ENCODE measurements at places on chromosomes 12 and 14. TPM values are rescaled to one million over a fixed set of nuclear protein-coding genes. Genes with fewer than 3 reads are reported as not detected.

DNA sequence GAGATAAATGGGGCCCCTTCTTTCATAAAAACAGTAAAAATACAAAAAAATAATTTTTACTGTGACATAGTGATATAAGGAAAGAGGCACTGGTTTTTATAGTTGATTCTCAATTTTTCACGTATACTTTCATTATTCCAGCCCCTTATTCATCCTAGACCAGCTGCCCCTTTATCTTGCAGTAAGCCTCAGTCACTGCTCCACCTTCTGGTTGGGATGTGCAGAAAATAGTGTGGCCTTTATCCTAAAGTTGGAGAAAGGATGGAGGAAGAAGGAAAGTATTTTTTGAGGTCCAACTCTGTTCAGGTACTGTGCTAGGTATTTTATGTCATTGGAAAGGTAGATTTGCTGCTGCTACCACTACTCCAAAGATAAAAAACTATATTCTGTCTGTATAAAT is 172.7 kb downstream of the ANO6 start:
- DNase-seq = no peak
- no peak overlapping the region for H3K4me3 ChIP-seq
- peaks cover 60% of the 10 kb centered on the region for H3K36me3 ChIP-seq
- H3K27me3 ChIP-seq = no peaks in the 10 kb centered on the region

DNA sequence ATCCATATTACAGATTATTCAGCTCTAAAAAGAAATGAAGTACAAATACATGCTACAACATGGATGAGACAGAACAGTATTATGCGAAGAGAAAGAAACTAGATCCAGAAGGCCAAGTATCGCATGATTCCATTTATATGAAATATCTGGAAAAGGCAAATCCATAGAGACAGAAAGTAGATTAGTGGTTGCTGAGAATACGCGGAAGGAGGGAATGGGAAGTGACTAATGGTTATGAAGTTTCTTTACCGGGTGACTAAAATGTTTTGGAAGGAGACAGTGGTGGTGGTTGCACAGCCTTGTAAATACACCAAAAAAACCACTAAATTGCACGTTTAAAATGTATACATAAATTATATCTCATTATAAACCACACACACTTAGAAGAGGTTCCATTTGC is 12.5 kb downstream of the PRDM4 start:
- H3K27me3 ChIP-seq = no peaks in the 10 kb centered on the region
- H3K36me3 ChIP-seq = peaks cover 3% of the 10 kb centered on the region
- no peak for DNase-seq
- H3K4me1 ChIP-seq = no peaks in the 10 kb centered on the region

DNA sequence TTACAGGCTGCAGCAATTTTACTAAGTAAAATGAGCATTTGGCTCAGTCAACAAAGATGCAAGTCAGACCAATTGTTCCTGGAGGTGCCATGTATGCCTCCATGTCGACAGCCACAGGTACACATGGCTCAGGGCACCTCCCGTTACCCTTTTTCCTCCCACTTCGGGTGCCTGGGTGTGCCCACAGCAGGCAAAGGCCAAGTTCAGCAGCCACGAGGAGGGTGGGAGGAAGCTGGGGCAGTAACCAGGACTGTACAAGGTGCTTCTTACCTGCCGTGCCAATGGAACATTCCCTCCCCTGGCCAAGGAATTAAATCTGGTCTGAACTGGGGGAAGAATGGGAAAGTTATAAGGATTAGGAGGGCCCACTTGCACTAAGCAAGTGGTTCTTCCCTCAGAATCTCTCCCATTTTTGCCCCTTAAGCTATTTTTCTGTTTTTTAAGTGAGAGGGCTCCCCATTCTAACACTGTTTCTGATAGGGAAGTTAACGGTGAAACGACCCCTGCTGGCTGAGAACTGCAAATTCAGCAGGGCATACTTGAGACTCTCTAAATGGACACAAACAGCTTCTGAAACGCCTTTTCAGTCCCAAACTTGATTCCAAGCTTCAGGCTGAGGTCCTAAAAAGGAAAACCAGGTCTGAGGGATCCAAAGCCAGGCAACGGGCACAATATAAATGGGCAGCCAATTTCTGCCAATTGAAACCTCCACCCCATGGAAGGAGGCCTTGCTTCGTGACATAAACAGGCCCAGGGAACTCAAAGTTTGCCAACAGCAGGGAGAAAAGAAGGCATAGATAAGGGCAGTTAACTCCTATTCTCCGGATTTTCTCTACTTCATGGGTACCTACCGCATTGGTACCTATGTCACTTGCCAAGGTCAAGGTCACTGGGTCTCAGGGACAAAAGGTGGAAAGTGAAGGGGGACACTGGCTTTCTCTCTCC is 24.8 kb downstream of the CLECL1 start:
- no peak overlapping the region for H3K27ac ChIP-seq
- H3K4me3 ChIP-seq = no peak overlapping the region
- peak; percentile 40 for DNase-seq
- H3K4me1 ChIP-seq = no peaks in the 10 kb centered on the region
- no peaks in the 10 kb centered on the region for H3K36me3 ChIP-seq

DNA sequence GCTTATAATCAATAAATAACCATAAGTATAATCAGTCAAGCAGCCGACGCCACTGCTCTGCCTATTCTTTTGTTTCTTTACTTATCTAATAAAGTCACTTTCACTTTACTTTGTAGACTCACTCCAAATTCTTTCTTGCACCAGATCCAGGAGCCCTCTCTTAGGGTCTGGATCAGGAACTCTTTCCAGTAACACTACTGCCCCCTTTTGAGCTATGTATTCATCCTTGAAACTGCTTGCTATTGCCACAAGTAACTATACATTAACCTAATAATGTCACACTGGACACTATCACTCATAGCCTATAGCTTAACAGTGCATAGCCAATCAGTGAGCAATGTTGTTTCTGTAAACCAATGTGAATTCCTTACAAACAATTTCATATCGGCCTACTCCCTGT is 2.8 kb upstream of the NID2 start:
- no peak overlapping the region for H3K4me3 ChIP-seq
- no peak overlapping the region for H3K27ac ChIP-seq
- no peak for DNase-seq
- peaks cover 2% of the 10 kb centered on the region for H3K36me3 ChIP-seq
- H3K4me1 ChIP-seq = peaks cover 21% of the 10 kb centered on the region

- H3K36me3 ChIP-seq = no peaks in the 10 kb centered on the region
- H3K27ac ChIP-seq = no peak overlapping the region
- H3K27me3 ChIP-seq = no peaks in the 10 kb centered on the region
- no peak overlapping the region for H3K4me3 ChIP-seq
Measured at GRCh38 chr12:14317362-14318146, 47.9 kb upstream of the ATF7IP start.

MYBPC1 gene
- total RNA-seq = 0.80 TPM

DHH gene
- 0.57 TPM for total RNA-seq

All from heart left ventricle (tissue), 16 donors.